CD4-positive, CD25-positive, alpha-beta regulatory T cell (primary cell): ENCODE measurements at places on chromosomes 7 and 10.

GRCh38 chr10:89274928-89275327 is 23.4 kb upstream of the LIPA start:
- DNase-seq, result no peak

DNA sequence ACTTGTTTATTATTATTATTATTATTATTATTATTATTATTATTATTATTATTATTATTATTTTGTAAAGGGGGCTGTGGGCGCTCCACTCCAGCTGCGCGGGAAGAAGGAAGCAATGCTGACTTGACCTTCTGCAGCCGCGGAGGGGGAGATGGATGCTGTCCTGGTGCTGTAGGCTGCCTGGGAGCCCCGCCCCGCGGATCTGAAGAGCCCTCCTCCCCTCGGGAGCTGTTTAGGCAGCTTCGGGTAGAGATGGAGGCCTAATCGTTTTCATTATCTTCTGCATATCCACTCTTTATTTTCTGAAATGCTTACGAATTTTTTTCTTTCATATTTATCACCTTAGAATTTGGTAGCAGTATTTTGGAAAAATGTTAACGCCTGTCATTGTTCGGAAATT is 101.2 kb upstream of the KLF6 start:
- DNase-seq, result no peak

- DNase-seq, result no peak
Measured at GRCh38 chr7:127865466-127865865, 165.8 kb downstream of the LRRC4 start.

- no peak for DNase-seq
Measured at GRCh38 chr7:120273476-120273975, 551 bp downstream of the KCND2 start.

GRCh38 chr10:5833814-5834213 is 20.6 kb upstream of the GDI2 start:
- no peak for DNase-seq

DNA sequence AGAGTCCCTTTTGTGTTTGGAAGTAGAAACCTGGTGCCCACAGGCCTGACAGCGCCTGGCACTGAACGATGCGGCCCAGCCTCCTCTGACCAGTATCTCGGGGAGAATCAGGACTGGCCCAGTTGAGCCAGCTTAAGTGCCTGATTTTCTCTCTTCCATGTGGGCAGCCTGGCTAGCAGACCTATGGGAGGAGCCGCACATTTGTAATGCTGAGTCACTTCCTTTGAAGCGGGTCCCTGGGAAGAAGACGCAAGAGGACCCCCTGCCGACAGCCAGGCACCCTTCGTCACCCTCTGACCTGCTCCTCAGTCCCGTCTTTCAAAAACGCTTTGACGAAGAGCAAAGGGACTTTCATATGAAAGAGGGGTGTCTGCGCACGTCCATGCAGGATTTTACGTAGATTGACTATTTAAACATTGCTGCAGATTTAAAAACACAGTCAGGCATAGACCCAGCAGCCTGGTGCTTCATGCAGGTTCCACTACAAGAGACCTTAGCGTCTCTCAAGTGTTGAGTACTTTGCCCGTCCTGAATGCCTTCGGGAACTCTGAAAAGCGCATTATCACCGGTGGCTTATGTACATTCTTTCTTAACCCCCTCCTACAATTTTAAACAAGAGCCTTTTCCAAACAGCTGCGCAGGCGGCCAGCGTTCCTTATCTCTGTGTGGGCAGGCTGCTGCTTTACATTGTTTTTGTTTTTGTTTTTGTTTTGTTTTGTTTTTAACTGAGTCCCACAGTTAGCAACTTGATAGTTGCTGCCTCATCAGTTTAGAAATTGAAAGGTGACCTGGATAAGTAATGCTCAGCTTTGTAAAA is 36.5 kb upstream of the AP5Z1 start:
- DNase-seq, result no peak

DNA sequence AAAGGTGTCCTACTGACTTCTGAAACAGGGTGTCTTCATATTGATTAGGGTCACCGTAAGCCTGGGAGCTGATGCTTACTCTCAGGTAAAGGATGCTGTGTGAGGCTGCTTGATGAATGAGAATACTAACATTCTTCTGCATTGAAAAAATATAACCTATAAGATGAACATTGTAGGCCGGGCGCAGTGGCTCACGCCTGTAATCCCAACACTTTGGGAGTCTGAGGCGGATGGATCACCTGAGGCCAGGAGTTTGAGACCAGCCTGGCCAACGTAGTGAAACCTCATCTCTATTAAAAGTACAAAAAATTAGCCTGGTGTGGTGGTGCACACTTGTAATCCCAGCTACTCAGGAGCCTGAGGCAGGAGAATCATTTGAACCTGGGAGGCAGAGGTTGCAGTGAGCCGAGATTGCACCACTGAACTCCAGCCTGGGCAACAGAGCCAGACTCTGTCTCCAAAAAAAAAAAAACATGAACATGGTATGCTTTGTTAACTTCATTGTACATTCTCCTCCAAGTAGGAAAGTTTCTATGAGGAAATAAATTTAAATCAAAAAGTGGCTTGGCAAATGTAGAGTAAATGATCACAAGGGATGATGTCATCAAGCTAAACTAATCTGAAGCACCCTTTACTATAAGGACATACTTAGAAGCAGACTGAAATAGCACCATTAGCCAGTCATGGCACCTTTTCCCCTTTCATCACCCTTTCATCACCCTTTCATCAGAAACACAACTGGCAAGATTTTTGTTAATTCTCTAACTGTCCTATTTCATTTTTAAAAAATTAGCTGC is 1.5 kb upstream of the BRAF start:
- no peak for DNase-seq

DNA sequence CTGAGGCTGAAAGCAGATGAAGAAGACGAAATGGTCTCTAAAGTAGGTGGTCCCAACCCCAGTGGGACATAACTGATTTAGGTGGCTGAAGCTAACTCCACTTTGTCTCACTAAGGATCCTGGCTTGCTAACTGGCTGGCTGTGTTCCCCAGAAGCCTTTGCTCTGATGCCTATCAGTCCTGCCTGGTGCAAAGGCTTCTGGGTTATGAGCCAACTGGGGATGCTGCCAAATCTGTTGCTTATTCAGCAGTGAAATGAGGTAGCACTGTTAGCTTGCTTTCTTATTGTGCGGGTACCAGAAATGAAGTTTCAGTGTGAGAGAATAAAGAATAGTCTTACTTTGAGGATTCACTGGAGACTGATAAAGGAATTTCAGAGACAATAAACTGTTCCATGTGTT is 18.1 kb downstream of the PRKG1 start:
- no peak for DNase-seq

- peak; percentile 47 for DNase-seq
Measured at GRCh38 chr10:110498982-110499795, 1.5 kb downstream of the DUSP5 start.

DNA sequence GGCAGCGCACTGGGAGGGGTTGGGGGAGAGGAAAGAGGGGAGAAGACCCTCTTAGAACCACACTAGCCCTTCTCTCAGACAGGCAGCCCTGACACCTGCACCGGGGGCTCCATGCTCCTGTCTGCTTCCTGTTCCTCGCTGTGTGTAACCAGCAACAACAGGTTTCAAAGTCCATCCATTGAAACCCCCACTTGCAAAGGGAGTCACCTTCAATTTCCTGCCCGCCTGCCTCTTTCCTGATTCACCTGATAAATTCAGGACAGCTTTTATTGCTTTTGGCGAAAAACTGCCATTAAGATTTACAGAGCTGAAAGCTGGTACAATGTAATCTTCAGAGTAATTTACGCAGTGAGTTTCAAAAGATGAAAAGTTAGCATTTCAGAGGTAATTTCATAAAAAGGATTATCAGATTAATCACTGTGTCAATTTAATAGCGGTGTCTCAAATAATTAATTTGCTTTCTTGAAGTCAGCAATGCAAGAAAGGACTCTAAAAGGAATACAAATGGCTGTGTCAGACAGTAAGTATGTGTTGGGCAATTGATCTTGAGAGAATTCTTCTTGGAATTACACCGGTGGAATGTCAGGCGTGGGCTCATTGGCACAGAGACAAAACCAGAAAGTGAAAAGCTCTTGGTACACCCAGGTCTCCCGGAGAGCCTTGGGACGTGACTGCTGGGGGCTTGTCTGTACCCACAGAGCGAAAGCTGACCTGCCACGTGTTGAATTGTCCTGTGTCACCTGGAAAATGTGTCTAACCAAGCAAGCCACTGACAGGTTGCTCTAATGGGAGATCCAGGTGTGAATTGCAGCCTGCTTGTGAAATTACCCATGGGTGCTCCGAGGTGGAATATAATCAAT is 60.7 kb downstream of the TMEM209 start:
- DNase-seq, result no peak

DNA sequence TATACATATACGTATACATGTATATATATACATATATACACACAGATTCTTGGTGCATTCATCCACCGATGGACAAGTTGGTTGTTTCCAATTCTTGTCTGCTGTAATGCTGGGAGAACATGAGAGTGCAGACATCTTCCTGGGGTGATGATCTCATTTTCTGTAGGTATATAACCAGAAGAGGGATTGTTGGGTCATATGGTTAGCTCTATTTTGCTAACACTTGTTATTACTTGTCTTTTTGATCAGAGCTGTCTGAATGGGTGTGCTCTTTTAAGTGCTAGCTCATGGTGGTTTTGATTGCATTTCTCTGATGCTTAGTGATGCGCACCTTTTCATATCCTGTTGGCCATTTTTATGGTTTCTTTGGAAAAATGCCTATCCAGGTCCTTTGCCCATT is 106.4 kb downstream of the TAX1BP1 start:
- DNase-seq, result no peak

GRCh38 chr7:90705391-90706071 is 109.4 kb downstream of the CDK14 start:
- no peak for DNase-seq

GRCh38 chr10:75924309-75924902 is 493.0 kb downstream of the LRMDA start:
- no peak for DNase-seq

GRCh38 chr7:1053002-1053411 is 8.7 kb downstream of the GPR146 start:
- DNase-seq, result no peak

DNA sequence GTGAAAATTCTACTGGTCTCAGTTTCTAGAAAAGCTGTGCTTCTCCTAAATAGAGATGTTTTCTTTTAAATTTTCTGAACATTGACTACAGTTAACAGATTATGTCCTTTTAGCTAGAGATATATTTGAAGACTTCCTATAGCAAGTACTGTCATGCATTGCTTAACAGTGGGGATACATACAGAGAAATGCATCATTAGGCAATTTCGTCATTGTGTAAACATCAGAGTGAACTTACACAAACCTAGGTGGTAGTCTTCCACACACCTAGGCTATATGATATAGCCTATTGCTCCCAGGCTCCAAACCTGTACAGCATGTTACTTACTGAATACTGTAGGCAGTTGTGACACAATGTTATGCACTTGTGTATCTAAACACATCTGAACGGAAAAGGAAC is 28.5 kb downstream of the PIK3CG start:
- DNase-seq, result no peak

DNA sequence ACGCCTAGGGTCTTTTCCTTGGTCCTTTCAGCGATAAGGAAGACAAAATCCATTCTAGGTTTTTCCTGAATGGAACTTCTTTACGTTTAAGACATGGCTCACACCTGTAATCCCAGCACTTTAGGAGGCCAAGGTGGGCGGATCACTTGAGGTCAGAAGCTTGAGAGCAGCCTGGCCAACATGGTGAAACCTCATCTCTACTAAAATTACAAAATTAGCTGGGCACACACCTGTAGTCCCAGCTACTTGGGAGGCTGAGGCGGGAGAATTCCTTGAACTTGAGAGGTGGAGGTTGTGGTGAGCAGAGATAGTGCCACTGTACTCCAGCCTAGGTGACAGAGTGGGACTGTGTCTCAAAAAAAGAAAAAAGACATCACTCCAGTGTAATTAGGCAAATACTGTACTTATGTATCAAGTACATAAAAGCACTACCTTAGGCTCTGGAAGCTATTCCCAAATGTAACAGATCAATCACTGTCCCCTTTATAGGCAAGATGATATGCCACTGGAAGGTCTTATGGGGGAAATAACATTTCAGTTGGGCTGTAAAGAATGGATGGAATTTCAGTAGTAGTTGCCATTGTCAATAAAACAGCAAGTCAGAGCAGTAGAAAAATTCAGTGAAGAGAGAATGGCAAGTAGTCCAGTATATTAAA is 5.7 kb downstream of the STK17A start:
- DNase-seq, result no peak

DNA sequence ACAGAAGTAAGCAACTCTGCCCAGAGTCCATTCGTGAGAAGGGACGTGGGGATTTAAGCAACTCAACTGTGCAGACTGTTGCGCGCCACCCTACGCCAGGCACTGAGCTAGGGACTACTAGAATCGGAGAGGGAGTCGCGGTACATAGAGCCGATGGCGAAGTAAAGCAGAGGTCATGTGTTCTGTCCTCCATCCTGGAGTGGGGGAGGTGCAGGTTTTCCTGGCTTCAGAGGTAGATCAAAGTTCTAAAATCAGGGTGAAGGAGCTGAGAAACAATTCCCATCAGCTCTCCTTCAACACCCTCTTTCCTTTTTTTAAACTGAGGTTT is 23.2 kb downstream of the SLC35G1 start:
- no peak for DNase-seq

GRCh38 chr10:117723343-117723742 is 180.8 kb downstream of the EMX2 start:
- DNase-seq, result no peak

DNA sequence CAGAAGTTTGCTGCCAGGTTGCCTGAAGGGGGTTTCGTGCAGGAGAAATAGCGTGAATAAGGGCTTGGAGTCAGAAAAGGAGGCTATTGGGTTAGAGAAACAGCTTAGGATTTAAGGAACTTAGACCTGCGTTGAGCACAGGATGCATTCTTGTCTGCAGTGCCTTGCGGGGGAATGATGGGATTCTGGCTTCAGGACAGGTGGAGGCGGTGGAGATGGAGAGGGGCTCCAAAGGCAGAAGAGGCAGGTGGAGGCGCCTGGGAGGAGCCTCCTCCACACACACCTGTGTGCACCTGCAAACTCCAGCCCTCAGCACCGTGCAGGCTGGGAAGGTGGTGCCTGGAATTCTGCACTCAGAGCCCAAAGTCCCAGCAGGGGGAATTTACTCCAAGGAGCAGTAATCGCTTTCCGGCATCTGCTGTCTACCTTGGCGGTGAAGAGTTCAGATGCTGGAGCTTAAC is 1.8 kb downstream of the CLIP2 start:
- no peak for DNase-seq

DNA sequence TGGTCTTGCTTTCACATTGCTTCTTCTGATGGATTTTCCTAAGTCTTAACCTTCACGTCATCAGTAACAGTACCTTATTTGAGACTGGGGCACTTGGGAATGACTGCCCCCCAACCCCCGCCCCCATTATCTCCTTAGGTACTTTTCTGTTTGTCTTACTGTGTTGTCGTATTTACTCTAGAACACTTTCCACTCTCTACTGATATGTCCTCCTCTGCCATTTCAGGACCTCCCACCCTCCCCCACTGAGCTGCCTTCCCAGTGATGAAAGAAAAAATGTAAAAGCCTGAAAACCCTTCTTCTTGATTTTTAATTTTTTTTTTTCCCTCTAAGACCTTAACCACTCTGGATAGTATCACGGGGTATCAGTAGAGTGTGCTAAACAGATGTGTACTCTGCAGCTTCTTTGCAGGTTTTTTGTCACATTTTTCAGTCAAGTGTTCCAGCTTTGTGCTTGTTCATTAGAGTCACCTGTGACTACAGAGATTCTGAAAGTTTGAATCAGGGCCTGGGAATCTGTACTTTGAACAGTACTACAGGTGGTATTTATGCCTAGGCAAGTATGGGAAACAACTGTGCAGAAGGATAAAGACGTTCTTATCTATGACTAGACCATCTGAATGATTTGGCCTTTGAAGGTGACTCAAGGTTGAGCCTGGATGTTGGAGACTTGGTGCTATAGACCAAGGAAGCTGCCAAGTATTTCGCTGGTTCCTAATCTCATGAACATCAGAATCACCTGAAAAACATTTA is 8.3 kb downstream of the CALU start:
- DNase-seq, result no peak
